Body of pancreas (tissue), 4 donors: ENCODE measurements at places on chromosomes 16 and 17. TPM values are rescaled to one million over a fixed set of nuclear protein-coding genes. Genes with fewer than 3 reads are reported as not detected.
A peak's percentile ranks its signal among the peaks of the same experiment; 100 is the strongest.

PLA2G10 gene
- total RNA-seq: 2.6 TPM

NSRP1 gene
- 19.2 TPM for total RNA-seq

CD300H gene
- not detected for total RNA-seq

WSCD1 gene
- 3.0 TPM for total RNA-seq

ANKFN1 gene
- total RNA-seq: 0.33 TPM

IL21R gene
- total RNA-seq: 0.26 TPM

ZSCAN10 gene
- total RNA-seq: not detected

BOLA2 gene
- total RNA-seq: 16.2 TPM

ABCA8 gene
- total RNA-seq: 10.4 TPM

SCIMP gene
- total RNA-seq: 2.1 TPM

- peak; percentile 62 for DNase-seq
Measured at GRCh38 chr17:40316571-40317344, 7.8 kb downstream of the RARA start.

DNA sequence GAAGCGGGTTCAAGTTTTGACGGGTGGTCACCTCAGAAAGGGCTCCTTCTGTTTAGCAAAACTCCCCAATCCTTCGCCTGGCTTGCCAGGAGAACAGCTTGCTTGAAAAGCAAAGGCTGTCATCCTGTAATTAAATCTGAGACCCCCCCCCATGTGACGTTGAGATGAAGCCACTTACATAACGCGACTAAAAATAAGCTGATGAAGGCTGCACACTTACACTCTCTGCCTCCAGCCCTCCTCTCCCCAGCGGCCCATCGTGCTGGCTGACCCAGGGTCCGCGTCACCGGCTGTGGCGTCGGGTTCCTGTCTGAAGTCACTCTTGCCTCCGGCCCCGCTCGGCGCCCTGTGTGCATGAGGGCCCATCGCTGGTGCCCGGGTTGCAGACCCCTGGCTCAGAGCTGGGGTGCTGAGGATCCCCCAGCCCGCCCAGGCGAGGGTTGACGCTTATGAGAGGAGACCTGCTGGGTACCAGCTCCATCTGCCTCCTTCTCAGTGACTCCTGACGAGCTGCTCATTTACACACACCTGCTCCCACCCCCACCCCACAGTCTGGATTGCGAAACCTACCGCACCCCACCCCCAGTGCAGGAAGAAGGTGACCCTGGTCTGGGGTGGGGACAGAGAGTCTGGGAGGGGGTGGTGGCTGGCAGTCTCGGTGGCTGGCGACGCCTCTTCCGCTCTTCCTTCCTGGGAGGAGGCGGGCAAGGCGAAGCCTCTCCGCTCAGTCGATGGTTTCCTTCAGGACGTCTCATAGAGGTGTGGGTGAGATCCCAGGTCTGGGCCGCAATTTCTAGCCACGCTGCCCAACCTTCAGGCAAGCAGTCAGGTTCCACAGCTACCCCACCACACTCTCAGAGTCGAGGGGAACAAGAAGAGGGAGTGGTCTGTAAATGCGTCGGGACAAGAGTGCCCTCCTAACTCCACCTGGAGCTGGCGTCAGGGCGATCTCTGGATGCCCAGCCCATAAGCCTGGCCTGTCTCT is 3.1 kb upstream of the BAIAP2 start:
- no peak for DNase-seq

DNA sequence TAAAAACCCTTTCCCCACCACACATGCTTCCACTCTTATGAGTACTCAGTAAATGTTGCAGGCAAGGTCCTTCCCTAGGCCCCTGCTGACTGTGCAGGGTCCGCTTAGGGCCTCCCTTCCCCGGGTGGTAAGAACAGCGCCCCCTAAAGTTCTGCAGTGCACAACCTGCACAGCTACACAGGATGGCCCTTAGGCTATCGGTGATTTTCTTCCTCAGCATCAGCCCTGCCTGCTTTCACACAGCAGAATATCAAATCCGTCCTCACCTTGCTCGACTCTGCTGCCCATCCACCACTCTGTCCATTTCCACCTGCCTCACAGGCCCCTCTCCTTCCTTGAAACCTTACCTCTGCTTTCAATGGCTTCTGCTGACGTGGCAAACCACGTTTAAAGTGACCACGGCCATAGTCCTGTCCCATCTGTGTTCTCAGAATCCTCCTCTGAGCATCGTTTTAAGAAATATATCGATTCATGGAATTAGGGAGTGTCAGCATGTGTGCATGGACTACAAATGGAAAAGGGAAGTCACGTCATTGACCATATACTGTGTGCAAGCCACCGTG is 51.4 kb upstream of the TMEM132E start:
- DNase-seq: no peak

DNA sequence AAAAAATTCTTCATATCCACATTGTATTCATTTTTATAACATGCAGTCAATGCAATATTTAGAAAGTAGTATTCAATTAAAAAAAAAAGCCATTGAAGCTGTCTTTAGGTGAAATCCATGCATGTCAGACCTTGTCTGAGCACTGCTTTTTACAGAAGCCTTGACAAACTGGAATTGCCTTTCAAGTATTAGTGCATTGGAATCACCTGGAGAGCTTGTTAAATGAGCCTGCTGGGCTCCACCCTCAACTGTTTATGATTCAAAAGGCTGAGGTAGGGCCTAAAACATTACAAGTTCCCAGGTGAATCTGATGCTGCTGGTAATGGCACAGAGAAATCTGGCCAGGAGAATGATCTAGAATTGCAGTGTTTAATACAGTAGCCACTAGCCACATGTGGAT is 85.8 kb downstream of the HIC1 start:
- no peak for DNase-seq

DNA sequence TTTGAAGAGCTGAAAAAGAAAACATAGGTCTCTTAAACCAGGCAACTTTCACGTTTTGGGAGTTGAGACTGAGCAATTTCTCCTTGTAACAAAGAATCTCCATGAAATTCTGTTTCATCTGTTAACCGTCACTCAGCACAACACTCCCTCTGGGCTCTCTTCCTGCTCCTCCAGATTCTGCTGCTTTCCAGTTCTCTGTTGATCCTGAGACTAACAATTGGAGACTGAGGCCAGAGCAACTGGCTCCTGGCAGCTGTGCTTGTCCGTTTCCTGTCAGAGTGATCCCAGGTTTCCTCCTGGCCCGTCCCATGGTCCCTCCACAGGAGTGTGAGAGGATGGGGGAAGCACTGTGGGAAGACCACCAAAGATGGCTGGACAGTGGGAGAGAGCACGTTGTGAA is 32.5 kb downstream of the IST1 start:
- DNase-seq: no peak

GRCh38 chr17:16314189-16314588 is 39.1 kb downstream of the CENPV start:
- no peak for DNase-seq

GRCh38 chr17:37571674-37572073 is 37.5 kb downstream of the SYNRG start:
- DNase-seq: no peak

- peak; percentile 44 for DNase-seq
Measured at GRCh38 chr17:13030459-13031300, 12.9 kb upstream of the ELAC2 start.

GRCh38 chr17:76968707-76969597 is 100.7 kb downstream of the MGAT5B start:
- DNase-seq: peak; percentile 59

- no peak for DNase-seq
Measured at GRCh38 chr16:57759541-57760356, 24.2 kb downstream of the KATNB1 start.

DNA sequence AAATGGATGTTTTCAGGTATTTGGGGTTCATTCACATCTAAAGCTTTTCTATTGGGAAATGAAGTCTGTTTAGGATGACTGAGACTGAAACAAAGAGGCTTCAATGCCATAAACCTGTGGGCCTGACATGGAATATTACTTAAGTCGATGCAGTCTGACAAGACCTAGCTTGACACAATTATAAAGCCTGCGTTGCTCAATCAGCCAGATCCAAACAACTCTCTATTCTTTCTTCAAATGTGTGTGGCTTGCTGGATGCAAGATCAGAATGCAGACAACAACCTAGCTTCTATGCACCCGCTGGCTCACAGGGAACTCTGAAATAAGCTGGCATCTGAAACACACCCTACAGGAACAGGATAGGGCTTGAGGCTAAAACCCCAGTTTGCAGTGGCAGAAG is 40.0 kb downstream of the RFFL start:
- DNase-seq: no peak

DNA sequence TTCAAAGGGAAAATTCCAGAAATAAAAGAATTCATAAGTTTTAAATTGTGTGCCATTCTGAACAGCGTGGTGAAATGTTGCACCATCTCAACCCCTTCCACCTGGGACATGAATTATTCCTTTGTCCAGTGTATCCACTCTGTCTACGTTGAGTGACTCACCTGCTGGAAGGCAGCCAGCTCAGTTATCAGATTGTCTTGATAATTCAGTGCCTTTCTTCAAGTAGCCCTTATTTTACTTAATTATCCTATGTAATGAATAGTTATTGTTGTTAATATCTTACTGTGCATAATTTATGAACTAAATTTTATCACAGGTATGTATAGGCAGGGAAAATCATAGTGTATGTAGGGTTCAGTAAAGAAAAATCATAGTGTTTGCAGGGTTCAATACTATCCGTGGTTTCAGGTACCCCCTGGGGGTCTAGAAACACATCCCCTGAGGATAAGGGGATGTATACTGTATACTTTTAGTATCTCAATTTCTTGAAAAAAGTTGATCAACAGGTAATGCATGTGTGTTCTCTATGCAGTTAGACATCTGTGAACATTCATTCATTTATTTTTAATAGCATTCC is 7.7 kb upstream of the PCTP start:
- DNase-seq: peak; percentile 70

GRCh38 chr17:30933966-30934365 is 12.2 kb downstream of the ADAP2 start:
- DNase-seq: no peak

GRCh38 chr17:19017804-19018599 is 13.4 kb upstream of the FAM83G start:
- DNase-seq: no peak

- DNase-seq: no peak
Measured at GRCh38 chr17:35807371-35808144, 1.7 kb upstream of the TAF15 start.

DNA sequence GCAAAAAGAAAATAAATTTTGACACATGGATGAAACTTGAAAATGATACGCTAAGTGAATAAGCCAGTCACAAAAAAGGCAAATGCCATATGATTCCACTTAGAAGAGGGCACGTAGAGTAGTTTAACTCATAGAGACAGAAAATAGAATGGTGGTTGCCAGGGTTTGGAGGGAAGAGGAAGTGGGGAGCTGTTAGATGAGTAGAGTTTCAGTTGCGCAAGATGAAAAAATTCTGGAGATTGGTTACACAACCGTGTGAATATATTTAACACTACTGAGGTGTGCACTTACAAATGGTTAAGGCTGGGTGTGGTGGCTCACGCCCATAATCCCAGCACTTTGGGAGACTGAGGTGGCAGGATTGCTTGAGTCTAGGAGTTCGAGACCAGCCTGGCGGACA is 93.4 kb upstream of the TMEM132E start:
- DNase-seq: no peak

DNA sequence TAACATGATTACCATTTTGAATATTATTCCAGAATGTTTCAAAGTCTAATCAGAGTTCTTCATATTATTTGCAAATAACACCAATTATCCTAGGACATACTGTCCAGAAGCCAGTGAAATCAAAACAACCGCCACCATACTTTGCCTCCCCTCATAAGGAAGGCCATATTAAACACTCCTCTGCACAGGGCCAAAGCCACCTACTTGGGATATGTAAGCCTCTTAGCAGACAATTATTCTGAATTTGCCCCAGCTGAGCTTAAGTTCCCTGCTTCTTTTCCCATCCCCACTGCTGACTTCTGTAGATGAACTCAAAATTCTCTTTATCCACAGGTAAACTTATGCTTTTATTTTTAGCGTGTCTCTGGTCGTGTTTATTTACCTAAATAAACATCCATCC is 374.0 kb downstream of the KIF2B start:
- no peak for DNase-seq

DNA sequence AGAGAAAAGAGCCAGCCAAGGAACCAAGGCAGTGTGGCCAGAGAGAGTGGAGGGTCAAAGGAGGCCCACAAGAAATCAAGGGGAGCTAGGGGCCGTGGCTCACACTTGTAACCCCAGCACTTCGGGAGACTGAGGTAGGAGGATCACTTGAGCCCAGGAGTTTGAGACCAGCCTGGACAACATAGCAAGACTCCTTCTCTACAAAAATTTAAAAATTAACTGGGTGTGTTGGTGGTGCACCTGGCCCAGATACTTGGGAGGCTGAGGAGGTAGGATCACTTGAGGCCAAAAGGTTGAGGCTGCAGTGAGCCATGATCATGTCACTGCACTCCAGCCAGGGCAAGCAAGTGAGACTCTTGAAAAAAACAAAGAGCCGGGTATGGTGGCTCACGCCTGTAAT is 18.9 kb upstream of the TFAP4 start:
- DNase-seq: no peak

- DNase-seq: no peak
Measured at GRCh38 chr17:828761-829160, 46.6 kb downstream of the MRM3 start.

DNA sequence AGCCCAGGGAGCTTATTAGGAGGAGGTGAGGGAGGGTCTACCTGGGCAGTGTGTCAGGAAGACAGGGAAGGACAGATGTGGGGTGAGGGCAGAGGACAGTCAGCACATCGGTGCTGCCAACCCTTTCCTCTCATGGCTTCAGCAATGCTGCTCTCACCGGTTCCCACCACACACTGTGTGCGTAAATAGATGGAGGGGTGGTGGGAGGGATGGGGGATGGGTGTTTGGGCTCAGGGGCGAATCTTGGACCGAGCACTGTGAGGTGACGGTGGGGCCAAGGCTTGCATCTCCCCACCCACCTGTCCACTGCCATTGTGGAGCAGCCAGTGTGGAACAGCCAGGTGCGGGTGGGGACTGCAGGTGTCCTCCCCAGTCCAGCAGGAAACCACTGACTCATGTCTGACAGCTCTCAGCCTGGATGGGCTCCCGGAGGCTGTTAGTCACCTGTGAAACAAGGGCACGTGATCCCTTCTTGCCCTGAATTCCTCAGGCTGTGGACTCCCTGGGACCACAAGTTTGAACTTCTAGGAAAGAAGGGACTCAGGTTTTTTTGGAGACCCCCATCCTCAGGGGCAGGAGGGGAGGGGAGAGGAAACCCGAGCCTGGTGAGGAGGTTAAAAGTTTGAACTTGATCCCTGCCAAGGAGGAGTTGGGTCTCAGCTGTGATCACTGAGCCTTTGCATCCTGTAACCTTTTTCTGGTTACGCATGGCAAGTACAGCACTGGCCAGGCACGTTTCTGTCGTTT is 42.7 kb upstream of the SMPD3 start:
- peak; percentile 91 for DNase-seq

- DNase-seq: no peak
Measured at GRCh38 chr16:22874394-22874793, 60.4 kb downstream of the HS3ST2 start.

- DNase-seq: no peak
Measured at GRCh38 chr16:86261379-86261778, 248.9 kb upstream of the FOXF1 start.

DNA sequence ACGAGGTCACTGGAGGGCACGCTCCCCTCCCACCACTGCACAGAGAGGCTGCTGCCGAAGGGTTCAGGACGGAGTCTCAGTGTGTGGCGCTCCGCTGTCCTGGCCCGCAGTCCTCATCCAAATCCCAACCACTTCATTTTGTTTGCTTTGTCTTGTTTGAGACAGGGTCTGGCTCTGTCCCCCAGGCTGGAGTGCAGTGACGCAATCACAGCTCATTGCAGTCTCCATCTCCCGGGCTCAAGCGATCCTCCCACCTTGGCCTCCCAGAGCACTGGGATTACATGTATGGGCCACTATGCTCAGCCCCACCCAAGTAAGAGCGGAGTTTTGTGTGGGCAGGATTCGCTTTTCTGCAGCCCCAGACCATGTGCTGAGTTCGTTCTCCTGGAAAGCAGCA is 12.7 kb downstream of the UNKL start:
- DNase-seq: no peak
